Activated CD4-positive, alpha-beta memory T cell treated with anti-CD3 and anti-CD28 coated beads, Interleukin-2, amount 10 ng/mL, durations not matched to agents 7 days and 5 days (primary cell): ENCODE measurements at places on chromosomes 11 and 22. TPM values are rescaled to one million over a fixed set of nuclear protein-coding genes. Genes with fewer than 3 reads are reported as not detected.

HTR3A gene
- total RNA-seq: not detected

PNPLA5 gene
- total RNA-seq: not detected

CREB3L1 gene
- total RNA-seq: not detected

C11orf42 gene
- total RNA-seq: not detected

PGA5 gene
- not detected for total RNA-seq

FLRT1 gene
- total RNA-seq: 0.23 TPM

NADSYN1 gene
- 141 TPM for total RNA-seq

FAM111B gene
- total RNA-seq: 47.2 TPM

GUCY1A2 gene
- total RNA-seq: not detected

TPH1 gene
- 0.15 TPM for total RNA-seq

MS4A4A gene
- total RNA-seq: not detected

NXPE2 gene
- not detected for total RNA-seq

CD3G gene
- total RNA-seq: 223 TPM

SLC5A1 gene
- total RNA-seq: not detected

CRYAB gene
- total RNA-seq: not detected

TMPRSS13 gene
- total RNA-seq: 2.2 TPM

SCGB1A1 gene
- not detected for total RNA-seq

PTPN5 gene
- total RNA-seq: not detected
